ENCODE measurements at places on chromosomes 7 and 10.

GRCh38 chr7:92075455-92076158, 58.7 kb downstream of the CYP51A1 start:
- no peak for DNase-seq
- no peaks in the 10 kb centered on the region for H3K27me3 ChIP-seq
- no peak overlapping the region for H3K4me3 ChIP-seq
- H3K4me1 ChIP-seq = no peaks in the 10 kb centered on the region

GRCh38 chr7:6407434-6407833, 40.3 kb downstream of the DAGLB start:
- H3K36me3 ChIP-seq = peaks cover 100% of the 10 kb centered on the region
- H3K4me1 ChIP-seq = no peaks in the 10 kb centered on the region
- no peak overlapping the region for H3K4me3 ChIP-seq
- no peak overlapping the region for H3K27ac ChIP-seq

DNA sequence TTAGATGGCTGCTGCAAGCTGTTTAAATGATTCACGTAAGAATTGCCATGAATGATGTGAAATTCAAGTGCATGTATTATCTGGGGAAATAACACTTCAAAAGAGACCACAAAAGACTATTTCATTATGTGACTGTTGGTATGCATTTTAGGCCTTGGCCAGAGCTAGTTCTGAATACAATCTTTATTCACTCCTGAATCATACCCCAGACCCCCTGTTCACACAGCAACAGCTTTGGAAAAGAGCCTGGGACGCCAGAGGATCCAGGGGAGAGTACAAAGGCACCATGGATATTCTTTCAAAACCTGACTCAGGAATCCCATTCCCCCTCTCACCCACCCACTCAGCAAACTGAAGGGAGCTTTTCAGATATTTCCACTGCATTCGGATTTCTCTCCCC, 377.1 kb upstream of the DPP6 start:
- no peak overlapping the region for H3K4me3 ChIP-seq
- DNase-seq = no peak
- no peak overlapping the region for H3K27ac ChIP-seq
- H3K27me3 ChIP-seq = no peaks in the 10 kb centered on the region

- no peaks in the 10 kb centered on the region for H3K27me3 ChIP-seq
- H3K36me3 ChIP-seq = no peaks in the 10 kb centered on the region
Observed at GRCh38 chr7:95933618-95934017, 161.3 kb downstream of the DYNC1I1 start.

GRCh38 chr10:48609441-48609840, 4.6 kb upstream of the ARHGAP22 start:
- no peaks in the 10 kb centered on the region for H3K36me3 ChIP-seq
- H3K27ac ChIP-seq = no peak overlapping the region
- no peak for DNase-seq
- peaks cover 6% of the 10 kb centered on the region for H3K27me3 ChIP-seq
- H3K4me3 ChIP-seq = no peak overlapping the region

GRCh38 chr10:17059197-17059688, 70.4 kb downstream of the CUBN start:
- no peak overlapping the region for H3K27ac ChIP-seq
- no peaks in the 10 kb centered on the region for H3K4me1 ChIP-seq
- no peaks in the 10 kb centered on the region for H3K36me3 ChIP-seq
- no peak for DNase-seq

- H3K36me3 ChIP-seq = no peaks in the 10 kb centered on the region
- no peaks in the 10 kb centered on the region for H3K27me3 ChIP-seq
- H3K27ac ChIP-seq = no peak overlapping the region
- H3K4me1 ChIP-seq = peaks cover 10% of the 10 kb centered on the region
- DNase-seq = no peak
- no peak overlapping the region for H3K4me3 ChIP-seq
Observed at GRCh38 chr10:77501152-77501845, 136.3 kb downstream of the KCNMA1 start.

GRCh38 chr10:108443636-108444035, 1279.1 kb upstream of the SORCS1 start:
- H3K4me1 ChIP-seq = no peaks in the 10 kb centered on the region
- no peak for DNase-seq
- H3K36me3 ChIP-seq = no peaks in the 10 kb centered on the region
- H3K27ac ChIP-seq = no peak overlapping the region

DNA sequence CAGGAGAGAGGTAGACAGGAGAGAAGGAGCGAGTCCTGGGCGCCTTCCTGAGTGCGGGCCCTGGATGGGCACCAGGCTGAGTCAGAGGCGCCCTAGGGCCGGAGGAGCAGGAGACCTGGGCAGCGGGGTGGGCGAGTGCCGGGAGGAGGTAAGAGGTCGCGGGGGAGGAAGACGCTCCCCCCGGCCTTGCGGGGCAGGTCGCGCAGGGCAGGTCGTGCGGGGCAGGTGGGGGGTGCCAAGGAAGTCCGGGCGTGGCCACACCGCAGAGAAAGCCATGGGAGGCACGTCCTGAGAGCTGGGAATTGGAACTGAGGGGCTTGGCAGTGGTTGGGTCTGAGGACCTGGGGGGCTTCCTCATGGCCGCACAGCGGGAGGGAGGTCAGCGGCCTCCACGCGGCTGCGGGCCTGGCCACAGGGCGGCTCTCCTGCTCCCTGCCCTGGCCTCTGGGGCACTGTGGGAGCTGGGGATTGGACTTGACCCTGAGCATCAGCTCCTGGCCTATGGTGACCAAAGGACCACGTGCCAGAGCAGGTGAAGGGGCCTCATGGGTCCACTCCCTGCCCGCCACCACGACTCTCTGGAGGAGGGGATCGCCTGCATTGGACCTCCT, 935 bp downstream of the MMP21 start:
- H3K4me1 ChIP-seq = no peaks in the 10 kb centered on the region
- H3K27ac ChIP-seq = no peak overlapping the region
- no peaks in the 10 kb centered on the region for H3K36me3 ChIP-seq
- DNase-seq = no peak
- H3K4me3 ChIP-seq = no peak overlapping the region

DNA sequence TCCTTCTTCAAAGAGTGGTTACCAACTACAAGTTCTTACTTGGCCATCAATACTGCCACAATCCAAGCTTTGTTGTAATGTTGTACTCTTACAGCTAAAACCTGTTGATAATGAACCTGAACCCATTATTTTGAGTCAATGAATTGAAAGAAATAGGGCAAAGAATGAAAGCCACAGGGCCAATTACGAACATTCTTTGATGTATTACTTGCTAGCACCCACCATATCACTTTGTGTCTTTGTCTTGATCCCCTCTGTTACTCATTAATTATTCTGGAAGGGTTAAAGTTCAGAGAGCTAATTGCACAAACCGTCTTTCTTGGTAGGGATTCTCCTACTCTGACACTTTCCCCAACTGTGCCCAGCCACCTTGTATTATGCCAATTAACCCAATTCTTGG, 53.2 kb upstream of the TFEC start:
- no peaks in the 10 kb centered on the region for H3K4me1 ChIP-seq
- H3K27me3 ChIP-seq = no peaks in the 10 kb centered on the region
- no peaks in the 10 kb centered on the region for H3K36me3 ChIP-seq
- no peak for DNase-seq
- H3K27ac ChIP-seq = no peak overlapping the region

DNA sequence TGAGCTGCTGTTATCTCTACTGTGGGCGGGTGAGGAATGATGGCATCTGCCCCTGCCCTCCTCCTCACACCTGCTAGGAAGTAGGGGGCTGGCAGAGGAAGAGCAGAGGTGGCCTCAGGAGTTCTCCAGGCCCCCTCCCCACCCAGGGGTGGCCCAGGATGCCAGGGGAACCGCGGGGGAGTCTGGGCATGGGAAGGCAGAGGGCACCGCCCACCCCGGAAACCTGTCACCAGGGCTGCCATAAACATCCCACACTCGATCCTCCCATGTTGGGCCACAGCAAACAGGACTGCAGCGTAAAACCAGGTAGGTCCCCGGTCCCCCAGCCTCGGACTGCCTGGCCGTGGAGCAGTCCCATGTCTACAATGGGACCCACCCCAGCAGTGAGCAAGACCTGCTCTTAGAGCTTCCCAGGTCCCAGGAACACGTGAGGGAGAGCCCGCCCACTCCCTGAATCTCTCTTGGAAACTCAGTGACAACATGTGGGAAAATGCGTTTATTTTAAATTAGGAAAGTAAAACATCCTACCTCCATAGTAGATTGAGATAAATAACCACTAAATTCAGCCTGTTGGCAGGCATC, 23.4 kb downstream of the EBF3 start:
- H3K4me1 ChIP-seq = no peaks in the 10 kb centered on the region
- H3K4me3 ChIP-seq = no peak overlapping the region
- H3K27me3 ChIP-seq = peaks cover 16% of the 10 kb centered on the region
- no peak for DNase-seq
- H3K36me3 ChIP-seq = no peaks in the 10 kb centered on the region

DNA sequence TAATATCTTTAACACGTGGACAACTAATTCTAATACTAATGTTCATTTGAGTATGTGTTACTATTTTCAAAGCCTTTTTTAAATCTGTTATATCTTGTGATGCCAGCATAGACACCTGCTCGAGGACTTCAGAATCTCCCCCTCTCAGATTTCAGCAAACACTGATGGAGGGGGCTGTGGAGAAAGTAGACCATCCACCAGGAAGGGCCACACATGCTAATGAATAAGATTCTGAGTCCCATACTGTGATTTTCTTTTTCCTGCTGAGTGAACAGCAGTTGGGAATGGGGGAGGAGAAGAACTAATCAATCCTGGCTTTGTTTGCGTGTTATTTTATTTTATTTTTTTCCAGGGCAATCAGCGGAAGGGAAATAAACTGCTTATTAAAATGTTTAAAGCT, 157.9 kb upstream of the CSTF2T start:
- no peaks in the 10 kb centered on the region for H3K27me3 ChIP-seq
- H3K4me1 ChIP-seq = no peaks in the 10 kb centered on the region
- no peak overlapping the region for H3K27ac ChIP-seq
- no peak overlapping the region for H3K4me3 ChIP-seq
- DNase-seq = no peak

DNA sequence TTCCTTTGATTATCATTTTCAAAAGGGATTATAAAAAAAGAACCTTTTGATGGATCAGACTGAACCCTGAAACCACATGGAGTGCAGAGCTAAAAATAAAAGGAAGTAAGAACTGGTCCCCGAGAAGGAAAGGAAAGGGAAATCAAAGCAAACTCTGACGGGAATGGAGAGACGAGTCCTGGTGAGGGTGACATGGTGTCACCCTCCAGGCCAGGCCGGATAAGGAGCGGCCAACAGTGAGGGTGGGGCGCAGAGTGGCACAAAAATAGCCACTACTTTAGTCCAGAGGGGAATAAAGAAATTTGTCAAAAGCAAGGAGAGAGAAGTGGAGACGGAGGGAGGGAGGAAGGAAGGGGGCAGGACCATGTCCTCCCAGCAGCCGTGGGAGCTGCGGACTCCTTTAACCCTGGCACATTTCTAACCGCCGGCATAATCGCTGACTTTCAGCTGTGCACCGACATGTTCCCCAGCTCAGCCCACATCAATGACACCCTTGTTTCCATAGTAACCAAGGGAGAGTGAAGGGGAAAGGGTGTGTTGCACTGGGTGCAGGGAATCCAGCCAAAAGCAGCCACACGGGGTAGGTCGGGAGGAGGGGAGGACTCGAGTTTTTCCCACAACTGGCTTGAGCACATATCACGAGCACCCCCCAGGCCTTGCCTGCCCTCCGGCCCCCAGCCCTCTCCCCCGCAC, 29.7 kb downstream of the TRIM8 start:
- H3K4me1 ChIP-seq = peaks cover 85% of the 10 kb centered on the region
- H3K27ac ChIP-seq = peak overlapping the region; percentile 82
- peak; percentile 73 for DNase-seq

- H3K27ac ChIP-seq = no peak overlapping the region
- H3K36me3 ChIP-seq = peaks cover 28% of the 10 kb centered on the region
- no peak for DNase-seq
- no peak overlapping the region for H3K4me3 ChIP-seq
- no peaks in the 10 kb centered on the region for H3K27me3 ChIP-seq
Observed at GRCh38 chr10:87519582-87519981, 14.9 kb downstream of the MINPP1 start.

DNA sequence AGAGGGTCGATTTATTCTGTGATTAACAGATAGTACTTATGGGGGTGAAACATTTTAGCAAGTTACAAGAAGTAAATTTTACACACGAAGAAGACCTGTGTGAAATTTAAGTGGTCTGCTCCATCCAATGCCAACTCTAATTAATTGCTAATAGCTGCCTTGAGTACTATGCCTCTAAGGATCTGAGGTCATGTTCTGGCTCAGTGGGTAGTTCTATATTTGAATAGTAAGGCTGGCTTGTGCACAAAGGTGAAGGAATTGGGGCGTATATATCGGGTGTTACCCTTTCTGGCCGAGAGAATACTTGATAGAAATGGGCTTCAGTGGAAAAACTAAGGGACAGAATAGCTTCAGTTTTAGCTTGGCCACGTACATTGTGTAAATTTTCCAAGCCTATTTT, 345.2 kb upstream of the ANKRD30A start:
- H3K27ac ChIP-seq = no peak overlapping the region
- no peak for DNase-seq
- H3K4me1 ChIP-seq = no peaks in the 10 kb centered on the region
- no peaks in the 10 kb centered on the region for H3K27me3 ChIP-seq
- H3K4me3 ChIP-seq = no peak overlapping the region

DNA sequence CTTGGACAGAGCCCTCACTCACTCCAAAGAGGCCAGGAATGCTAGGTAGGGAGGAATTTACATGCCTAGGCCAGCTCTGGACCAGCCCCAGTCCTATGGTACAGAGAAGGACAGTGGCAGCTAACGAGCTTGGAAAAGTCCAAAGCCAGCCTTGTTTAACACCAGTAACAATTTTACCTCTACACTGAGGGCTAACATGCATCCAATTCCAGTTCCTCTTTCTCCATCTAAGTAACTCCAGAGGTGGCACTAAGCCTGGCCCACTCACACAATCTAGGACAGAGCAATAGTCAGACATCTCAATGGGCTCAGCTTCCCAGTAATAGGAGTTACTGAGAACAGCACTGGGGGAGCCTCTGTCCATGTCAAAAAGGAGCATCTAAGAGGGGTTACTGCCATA, 5.7 kb upstream of the LCOR start:
- no peak overlapping the region for H3K27ac ChIP-seq
- no peak overlapping the region for H3K4me3 ChIP-seq
- peaks cover 6% of the 10 kb centered on the region for H3K4me1 ChIP-seq
- DNase-seq = no peak
- H3K27me3 ChIP-seq = no peaks in the 10 kb centered on the region

GRCh38 chr7:105674200-105674920, 93.1 kb upstream of the EFCAB10 start:
- no peaks in the 10 kb centered on the region for H3K36me3 ChIP-seq
- DNase-seq = no peak
- no peaks in the 10 kb centered on the region for H3K27me3 ChIP-seq
- H3K27ac ChIP-seq = peak overlapping the region; percentile 49
- no peak overlapping the region for H3K4me3 ChIP-seq
- H3K4me1 ChIP-seq = peaks cover 58% of the 10 kb centered on the region

DNA sequence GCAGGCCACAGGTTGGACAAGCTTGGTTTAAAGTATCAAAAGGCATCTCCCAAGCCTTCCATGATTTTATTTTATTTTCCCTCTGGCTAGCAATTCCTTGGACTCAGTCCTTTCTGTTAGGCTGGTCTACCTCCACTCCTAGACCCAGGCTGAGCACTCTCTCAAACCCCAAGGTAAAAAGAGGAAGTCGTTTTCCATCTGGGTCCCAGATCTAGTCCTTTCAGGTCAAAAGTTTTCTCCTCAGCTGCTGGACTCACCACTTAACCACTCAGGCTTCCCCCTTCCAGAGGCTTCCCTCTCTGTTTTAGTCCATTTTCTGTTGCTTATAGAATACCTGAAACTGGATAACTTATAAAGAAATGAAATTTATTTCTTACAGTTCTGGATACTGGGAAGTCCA, 252.3 kb upstream of the MKLN1 start:
- peaks cover 64% of the 10 kb centered on the region for H3K4me1 ChIP-seq
- H3K27me3 ChIP-seq = no peaks in the 10 kb centered on the region
- no peak overlapping the region for H3K27ac ChIP-seq

Measured in lower lobe of right lung (tissue), 2 donors.